ENCODE measurements at places on chromosomes 1 and 21.

- no peak for DNase-seq
Measured at GRCh38 chr1:89974696-89975470, 20.0 kb upstream of the ZNF326 start.

GRCh38 chr21:36059823-36060158, 535 bp downstream of the SETD4 start:
- DNase-seq, result no peak

DNA sequence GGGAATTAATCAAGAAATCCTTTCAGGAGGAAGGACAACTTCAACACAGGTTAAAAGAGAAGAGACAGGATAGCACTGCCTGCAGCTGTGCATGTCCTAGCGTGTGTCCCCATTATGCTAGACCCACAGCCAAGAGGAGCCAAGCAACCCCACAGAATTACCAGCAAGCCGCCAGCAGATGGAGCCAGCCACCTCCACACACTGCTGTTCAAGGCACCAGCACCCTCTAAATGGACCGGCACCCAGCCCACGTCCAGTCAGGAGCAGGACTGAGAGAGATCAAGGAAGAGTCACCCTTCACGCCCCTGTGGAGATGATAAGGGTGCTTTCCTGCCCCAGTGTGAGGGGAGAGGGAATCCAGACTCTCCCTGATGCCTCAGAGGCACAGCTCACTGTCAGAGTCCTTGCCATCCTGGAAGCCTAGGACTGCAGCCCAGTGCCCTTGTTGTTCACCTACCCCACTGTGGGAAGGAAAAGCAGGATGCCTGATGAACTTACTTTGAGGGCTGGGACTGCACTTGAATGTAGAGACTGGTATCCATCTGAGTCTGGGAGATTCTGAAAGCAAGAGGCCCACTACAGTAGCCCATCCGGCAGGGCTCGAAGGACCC, 37.1 kb upstream of the CTTNBP2NL start:
- DNase-seq, result peak; percentile 18

DNA sequence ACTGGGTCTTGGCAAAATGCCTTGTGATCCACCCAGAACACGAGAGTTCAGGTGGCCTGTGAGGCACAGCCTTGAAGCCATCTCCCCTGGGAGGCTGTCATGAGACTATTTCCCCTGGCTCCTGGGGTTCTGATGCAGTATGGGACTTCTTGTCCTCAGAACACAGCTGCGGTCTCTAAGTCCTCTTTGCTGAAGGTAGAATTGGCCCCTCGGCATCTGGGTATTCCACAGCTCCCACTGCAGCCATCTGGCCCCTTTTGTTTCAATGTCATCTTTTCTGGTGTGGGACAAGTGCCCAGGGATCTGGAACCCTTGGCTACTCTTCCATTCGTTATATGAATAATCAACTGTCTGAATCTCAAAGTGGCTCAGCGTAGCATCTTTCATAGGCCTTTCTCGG, 17.0 kb upstream of the LY9 start:
- DNase-seq, result no peak

DNA sequence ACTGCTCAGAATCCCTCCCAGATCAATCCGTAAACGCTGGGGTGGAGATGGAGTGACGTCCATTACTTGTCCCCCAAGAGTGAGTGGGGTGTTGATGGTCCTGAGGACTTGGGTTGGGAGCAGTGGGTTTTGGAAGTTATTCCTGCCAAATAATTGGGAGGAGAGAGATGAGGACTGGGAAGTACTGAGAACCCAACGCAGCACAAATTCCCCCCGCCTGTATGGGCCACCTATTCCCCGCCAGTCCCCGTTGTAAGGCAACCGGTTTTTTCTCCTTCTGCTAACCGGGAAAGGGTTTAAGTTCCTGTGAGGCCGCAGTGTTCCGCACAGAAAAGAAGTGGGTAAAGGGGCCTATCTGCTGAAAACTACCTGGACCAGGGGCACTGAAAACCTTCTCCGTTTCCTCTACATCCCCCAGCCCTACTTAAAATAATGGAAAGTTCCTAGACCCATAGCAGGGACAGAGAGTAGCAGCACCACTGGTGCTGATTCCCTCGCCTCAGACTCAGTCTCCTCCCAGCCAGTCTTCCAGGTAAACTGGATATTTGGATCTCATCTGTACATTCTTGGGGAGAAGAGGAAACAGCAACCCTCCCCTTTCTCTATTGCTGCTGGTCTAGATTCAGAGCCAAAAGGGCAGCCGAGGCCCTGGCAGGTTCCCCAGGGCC, 738 bp downstream of the LURAP1 start:
- no peak for DNase-seq

DNA sequence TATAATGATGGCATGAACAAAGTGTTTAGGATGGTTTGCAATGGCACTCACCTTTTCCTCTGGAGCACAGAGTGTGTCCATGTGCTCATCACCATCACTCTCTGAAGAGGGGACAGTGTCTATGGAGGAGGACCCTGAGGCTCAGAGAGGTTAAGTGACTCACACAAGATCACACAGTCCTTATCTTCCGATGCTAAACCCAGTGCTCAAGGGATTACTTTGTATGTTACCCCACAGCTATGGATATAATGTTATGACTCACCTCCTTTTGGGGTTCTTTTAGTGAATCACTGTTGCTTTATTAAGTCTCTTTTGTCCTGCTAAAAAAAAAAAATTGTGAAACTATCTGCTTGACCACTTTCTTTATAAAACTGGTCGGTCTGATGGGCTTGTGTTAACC, 67.6 kb downstream of the TENT5C start:
- no peak for DNase-seq

GRCh38 chr21:35824136-35824535, 236.2 kb downstream of the SETD4 start:
- no peak for DNase-seq

- DNase-seq, result no peak
Measured at GRCh38 chr1:170306948-170307347, 161.2 kb downstream of the NTMT2 start.

DNA sequence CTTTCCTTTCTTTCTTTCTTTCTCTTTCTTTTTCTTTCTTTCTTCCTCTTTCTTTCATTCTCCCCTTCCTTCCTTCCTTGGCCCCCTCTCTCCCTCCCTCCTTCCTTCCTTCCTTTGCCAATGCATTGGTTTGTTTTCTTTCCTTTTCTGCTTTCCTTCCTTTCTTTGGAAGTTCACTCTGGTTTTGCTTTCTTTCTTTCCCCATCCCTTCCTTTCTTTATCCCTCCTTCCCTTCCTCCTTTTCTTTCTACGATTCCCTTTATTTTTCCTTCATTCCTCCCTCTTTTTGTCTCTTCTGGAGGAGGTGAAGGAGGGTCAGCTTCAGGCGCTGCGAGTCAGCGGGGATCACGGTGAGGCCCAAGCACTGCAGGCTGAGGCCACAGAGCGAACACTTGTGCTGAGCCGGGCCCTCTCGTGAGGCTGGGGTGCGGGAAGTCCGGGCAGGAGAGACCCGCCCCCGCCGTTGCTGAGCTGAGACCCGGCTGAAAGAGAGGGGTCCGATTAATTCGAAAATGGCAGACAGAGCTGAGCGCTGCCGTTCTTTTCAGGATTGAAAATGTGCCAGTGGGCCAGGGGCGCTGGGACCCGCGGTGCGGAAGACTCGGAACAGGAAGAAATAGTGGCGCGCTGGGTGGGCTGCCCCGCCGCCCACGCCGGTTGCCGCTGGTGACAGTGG, 1.5 kb downstream of the SIM2 start:
- DNase-seq, result no peak

DNA sequence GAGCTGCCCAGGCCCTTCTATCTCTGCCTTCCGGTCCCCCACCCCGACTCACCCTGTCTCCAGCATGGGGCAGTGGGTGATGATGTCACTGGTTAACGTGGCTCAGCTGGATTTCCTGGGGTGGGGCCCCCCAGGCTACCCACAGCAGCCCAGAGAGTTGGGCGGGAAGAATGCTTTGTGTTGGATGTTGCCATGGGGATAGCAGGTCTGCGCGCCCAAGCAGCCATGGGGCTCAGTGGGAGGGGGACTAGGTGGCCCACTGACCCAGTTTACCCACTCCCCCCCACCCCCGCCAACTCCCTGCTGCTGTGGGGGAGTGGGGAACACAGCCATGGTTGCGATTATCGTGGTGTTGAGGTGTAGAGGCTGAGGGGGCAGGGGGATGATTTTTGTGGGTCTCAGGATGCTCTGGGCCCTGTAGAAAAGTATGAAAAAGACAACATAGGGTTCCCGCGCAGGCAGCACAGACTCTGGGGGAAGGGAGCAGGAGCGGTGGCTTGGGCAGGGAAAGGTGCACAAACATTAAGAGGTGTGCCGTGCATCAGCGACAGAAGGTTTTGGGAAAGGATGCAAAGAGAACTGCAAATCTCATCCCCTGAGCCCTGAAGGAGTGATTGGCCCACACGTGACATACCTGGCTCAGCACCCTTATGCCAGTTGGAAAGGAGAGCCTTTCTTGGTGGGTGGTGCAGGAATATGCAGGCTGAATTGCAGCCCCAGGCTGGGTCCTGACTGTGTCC, 8.5 kb downstream of the CELSR2 start:
- no peak for DNase-seq

DNA sequence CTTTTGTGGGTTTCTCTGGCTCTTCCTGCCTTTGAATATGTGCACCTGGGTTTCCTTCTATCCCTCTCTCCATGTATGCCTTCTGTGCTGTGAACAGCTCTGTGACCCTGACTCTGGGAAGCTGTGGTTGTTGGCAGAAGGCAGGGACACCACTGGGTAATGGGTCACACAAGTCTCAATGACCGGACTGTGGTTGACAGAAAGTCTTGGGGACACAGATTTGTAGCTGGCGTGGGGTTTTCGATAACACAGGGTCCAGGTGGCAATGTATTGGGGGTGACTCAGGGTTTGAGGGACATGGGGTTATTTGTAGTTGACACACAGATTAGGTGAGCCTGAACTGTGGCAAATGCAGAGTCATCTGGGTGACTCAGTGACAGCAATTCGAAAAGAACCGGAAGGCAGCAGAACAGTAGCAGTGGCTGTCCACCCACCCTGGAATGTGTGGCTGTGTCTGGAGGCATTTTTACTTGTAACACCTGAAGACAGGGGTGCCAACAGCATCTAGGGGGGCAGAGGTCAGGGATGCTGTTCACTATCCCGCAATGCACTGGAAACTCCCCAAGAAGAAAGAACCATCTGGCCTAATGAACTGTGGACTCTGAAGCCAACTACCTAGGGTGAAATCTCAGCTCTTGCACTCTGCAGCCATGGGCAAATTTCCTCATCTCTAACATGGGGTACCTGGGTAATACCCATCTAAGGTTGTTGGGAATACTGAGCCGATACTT, 13.0 kb upstream of the SLC6A9 start:
- DNase-seq, result no peak

- DNase-seq, result no peak
Measured at GRCh38 chr1:7333620-7334019, 437.5 kb upstream of the VAMP3 start.

DNA sequence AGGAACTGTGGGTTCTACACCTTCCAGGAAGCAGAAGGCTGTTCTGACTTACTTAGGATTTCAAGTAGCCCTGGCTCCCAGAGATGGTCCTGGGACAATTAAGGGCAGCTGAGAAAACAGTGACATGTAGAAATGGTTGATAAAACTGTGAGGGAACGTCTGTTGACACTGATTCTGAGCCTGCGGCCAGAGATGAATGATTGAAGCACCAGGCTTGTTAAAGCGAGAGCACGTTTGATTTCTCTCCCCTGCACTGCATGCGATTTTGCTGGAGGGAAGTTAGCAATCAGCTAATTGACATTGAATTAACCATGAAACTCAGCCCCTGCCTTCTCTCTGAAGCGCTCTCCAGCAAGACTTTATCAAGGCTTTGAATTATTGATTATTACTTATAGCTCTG, 29.9 kb upstream of the POU3F1 start:
- no peak for DNase-seq

DNA sequence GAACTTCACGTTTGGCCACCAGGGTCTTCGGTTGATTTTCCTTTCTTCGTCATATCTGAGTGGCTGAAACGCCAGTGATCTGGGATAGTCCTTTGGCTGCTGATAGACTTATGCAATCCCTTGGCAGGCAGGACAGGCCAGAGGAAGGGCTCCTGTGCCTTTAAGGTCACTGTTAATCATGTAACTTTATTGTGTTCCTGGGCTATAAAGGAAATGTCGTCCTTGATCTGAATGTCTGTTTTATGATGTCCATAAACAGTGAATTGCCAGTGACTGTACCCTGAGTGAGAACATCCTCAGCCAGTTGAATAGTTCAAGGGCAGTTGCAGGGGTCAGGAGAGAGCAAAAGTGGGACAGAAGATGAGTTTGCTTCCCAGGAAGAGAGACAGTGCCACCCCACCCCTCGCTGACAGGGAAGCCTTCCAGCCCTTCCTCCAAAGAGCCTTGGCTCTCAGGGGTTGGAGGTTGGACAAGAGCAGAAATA, 68.0 kb downstream of the PDE9A start:
- DNase-seq, result no peak

GRCh38 chr1:25019337-25020172, 89.5 kb upstream of the RUNX3 start:
- no peak for DNase-seq

DNA sequence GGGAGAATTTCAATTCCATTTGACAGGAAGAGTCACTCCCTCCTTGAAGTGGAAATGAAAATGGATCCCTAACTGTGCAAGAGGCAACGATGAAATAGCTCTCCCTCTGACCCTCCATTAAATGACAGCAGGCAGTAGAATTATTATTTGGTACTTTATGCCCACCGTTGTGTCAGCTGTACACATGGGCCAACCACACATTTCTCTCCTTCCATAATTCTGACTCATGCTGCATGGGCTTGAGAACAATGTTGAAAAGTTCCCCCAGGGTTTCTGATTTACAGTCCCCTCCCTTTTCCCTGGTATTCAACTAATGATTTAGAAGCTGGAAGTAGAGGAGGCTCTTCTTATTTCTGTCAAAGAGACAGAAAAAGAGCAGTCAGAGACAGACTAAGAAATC, 103.5 kb downstream of the RGS7 start:
- no peak for DNase-seq

DNA sequence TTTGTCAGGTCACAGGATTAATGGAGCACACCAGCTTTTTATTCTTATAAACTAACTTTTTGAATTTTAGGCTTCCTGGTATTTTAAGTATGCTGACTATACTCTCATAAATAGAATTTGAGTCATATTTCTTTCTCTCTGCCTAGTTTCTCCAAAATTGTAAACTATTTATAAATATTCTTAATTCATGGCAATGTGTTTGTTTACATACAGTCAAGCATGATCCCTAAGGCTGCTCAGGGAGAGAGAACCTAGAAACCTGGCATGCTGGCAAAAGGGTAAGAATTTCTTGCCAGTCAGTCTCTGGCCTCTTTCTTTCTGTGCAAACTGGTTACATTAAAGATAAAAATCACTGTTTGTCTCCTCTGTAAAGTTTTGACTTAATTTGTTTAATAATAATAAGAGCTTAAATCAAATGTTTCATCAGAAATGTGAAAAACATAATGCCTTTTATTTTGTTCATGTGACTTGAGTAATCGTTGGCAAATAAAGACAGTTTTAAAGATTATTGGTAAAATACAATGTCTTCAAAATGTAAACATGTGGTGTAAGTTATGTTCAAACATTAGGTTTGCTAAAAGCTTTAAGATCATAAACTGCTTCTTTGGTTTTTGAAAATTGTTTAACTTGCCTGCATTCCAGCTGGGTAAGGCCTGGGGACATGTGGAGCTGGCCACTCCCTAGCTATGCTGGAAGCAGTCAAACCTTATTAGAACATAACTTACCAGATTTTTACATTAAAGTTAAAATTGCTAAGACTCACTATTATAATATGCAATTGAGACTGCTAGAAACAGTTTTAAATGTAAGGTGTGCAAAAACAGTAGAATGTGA, 1401.7 kb downstream of the NCAM2 start:
- DNase-seq, result no peak
